Activated naive CD4-positive, alpha-beta T cell treated with anti-CD3 and anti-CD28 coated beads for 36 hours (primary cell): ENCODE measurements at places on chromosomes 2 and 18. TPM values are rescaled to one million over a fixed set of nuclear protein-coding genes. Genes with fewer than 3 reads are reported as not detected.
A peak's percentile ranks its signal among the peaks of the same experiment; 100 is the strongest.

CCDC121 gene
- 0.17 TPM for total RNA-seq

PLEKHA3 gene
- 19.4 TPM for total RNA-seq

GREB1 gene
- total RNA-seq: 0.42 TPM

DNAJC10 gene
- 41.5 TPM for total RNA-seq

PTPRN gene
- total RNA-seq: not detected

RESP18 gene
- not detected for total RNA-seq

DNA sequence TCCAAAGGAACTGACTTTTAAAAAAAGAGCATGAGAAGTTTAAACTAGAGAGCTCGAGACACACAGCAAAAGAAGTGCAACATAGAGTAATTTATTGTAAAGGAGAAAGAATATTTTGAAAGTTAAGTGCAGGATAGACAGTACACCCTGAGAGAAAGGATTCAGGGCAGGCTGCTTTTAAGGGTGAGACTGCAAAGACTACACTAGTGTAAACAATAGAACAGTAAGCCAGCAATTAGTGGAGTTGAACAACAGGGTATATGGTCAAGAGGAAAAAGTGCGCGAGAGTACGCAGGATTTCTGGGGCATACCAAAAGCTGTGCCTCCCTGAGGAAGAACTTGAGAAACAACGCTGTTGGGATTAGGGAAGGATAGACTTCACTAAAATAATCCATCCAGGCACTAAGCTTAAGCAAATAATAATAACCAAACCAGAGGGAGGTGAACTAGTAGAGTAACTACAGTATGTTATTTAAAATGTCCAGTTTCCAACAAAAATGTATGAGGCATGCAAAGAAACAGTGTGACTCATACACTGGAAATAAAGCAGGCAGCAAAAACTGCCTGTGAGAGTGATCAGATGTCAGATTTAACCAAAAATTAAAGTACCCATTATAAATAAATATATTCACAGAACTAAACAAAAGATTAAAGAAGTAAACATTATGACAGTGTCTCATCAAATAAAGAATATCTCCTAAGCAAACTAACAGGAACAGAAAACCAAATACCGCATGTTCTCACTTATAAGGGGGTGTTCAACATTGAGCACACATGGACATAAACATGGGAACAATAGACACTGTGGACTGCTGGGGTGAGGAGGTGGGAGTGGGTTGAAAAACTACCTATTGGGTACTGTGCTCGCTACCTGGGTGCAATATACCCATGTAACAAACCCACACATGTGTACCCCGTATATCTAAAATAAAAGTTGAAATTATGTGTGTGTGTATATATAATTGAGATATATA lies 40.5 kb upstream of the EMILIN2 start:
- no peak for DNase-seq

GRCh38 chr2:217740178-217740577 lies 262.6 kb downstream of the TNS1 start:
- no peak for DNase-seq

DNA sequence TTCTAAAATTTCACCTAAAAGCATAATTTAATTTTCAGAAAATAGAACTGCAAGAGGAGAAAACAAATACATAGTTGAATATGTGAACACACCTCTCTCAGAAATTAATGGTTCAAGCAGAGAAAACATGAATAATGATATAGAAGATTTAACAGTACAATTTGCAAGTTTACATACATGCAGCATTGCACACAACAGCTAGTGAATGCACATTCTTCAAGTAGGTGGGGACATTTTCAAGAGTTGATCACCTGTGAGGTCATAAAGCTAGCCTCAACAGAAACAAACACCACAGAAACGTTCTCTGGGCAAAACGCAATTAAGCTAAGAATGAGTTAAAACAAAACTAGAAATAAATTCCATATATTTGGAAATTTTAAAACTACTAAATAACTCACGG lies 38.1 kb downstream of the TMEM200C start:
- DNase-seq: no peak

DNA sequence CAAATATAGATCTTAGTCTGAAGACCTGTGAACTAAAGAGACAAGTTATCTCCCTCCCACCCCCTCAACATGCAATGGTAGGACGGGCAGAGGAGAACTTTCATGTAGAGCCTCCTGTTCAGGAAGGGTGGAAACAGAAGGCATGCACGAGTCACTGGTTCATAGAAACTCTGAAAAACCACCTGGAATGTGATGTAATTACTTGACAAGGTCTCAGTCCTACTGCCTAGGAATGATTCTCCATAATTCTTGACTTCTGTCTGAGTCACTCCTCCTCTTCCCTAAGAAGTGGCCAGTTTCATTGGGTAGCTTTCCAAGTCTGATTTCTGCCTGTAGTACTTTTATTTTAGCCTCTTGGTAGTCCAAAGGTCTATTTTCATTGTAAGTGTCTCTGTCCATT lies 277.3 kb downstream of the PTPRM start:
- no peak for DNase-seq

DNA sequence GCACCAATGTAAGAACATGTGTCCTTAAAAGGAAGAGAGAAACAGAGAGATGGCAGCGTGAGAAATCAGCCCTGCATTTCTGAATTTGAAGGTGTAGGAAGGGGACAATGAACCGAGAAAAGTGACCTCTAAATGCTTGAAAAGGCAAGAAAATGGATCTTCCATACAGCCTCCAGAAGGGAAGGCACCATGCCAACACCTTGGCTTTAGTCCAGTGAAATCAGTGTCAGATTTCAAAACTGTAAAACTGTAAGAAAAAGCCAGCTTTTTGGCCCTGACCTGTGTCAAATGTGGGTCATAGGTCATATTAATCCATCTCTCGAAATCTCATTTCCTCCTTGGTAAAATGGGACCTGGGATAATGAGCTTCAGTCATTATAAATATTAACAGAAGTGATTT lies 762.3 kb downstream of the DCDC2C start:
- no peak for DNase-seq

GRCh38 chr2:119416299-119416923 lies 15.2 kb upstream of the TMEM37 start:
- no peak for DNase-seq

DNA sequence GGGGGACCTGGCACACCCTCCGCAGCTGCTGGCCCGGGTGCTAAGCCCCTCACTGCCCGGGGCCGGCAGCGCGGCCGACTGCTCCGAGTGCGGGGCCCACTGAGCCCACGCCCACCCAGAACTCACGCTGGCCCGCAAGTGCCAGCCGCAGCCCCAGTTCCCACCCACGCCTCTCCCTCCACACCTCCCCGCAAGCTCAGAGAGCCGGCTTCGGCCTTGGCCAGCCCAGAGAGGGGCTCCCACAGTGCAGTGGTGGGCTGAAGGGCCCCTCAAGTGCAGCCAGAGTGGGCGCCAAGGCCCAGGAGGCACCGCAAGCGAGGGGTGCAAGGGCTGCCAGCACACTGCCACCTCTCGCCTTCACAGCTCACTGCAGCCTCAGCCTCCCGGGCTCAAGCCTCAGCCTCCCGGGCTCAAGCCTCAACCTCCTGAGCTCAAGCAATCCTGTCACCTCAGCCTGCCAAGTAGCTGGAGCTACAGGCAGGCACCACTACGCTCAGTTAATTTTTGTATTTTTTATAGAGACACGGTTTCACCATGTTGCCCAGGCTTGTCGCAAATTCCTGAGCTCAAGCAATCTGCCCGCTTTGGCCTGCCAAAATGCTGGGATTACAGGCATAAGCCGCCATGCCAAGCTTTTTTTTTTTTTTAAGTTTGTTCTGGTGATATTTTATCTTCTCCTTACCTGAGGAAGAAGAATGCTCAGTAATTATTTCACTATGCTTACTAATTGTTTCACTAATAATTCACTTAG lies 71.7 kb upstream of the CDCA7 start:
- no peak for DNase-seq

DNA sequence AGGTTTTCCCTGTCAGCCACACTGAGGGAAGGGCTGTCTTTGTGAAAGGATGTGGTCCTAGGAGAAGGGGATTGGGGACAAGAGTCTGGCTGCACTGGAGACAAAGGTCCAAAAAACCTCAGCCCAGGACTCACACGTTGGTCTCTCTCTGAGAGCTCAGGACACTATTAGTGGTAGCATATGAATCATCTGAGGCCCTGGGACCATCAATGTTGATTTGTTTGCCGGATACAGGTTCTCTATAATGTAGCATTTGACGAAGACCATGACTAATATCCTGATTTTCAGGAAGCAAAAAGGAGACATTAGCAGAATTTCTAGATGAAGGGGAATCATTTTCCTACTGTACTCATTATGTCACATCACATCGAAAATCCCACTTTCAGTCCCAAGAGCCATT lies 22.2 kb upstream of the DNAH6 start:
- no peak for DNase-seq

- DNase-seq: no peak
These were observed 27.5 kb downstream of the GAREM1 start for GRCh38 chr18:32443033-32443705.

- DNase-seq: no peak
These were observed 185.4 kb downstream of the TFCP2L1 start for GRCh38 chr2:121099329-121100290.

GRCh38 chr2:1645761-1646476 lies 98.4 kb downstream of the PXDN start:
- DNase-seq: no peak

DNA sequence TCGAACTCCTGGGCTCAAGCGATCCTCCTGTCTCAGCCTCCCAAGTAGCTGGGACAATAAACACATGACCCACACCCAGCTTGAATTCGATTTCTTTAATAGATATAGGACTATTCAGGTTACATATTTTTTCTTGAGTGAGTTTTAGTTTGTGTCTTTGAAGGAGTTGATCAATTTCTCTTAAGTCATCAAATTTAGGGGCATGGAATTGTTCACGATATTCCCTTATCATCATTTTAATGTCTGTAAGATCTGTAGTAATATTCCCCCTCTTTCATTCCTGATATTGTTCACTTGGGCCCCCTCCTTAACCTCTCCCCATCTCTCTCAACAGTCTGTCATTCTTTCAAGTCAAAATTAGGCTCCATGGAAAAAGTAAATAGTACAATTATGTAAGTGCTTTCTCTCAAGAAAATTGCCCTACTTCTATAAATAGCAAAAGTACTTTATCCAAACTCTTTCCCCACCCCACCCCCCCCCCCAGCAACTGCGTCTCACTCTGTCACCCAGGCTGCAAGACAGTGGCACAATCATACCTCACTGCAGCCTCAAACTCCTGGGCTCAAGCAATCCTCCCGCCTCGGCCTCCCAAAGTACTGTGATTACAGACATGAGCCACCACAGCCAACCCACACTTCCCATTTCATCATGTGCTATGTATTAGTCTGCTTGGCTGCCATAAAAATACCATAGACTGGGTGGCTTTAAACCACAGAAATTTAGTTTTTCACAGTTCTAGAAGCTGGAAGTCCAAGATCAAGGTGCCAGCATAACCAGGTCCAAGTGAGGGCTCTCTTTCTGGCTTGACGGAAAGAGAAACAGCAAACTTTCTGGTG lies 20.1 kb downstream of the WDR33 start:
- no peak for DNase-seq

DNA sequence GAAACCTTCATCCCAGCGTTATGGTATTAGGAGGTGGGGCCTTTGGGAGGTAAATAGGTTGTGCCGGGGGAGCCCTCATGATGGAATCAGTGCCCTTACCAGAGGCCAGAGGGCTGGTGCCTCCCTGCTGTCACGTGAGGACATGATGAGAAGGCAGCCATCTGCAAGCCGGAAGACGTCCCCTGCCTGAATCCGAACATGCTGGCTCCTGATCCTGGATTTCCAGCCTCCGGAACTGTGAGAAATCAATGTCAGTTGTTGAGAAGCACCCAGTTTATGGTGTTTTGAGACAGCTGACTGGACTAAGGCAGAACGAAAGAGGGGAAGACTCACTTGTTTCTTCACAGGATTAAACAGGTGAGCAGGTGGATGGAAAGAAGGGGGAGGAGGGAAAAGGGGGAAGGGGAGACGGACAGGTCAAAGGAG lies 13.0 kb upstream of the KLF11 start:
- no peak for DNase-seq

DNA sequence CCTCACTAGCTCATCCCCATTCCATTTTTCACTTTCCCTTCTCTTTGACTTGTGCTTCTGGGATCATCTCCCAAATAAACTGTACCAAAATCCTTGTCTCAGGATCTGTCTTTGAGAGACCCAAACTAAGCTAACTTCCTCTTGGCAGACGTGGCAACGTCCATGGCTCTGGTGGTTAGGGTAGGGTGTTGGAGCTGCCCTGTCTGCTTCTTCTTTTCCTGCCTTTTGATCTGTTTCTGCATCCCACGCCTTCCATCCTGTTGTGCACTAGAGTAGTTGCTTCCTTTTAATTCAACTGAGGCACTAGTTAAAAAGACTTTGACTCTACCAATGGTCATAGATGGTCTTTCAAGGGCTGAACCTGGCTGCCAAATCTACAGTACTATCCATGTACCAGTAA lies 5.5 kb upstream of the MAP4K4 start:
- peak; percentile 28 for DNase-seq

- DNase-seq: no peak
These were observed 3.6 kb upstream of the ANO7 start for GRCh38 chr2:241184901-241185300.

- DNase-seq: no peak
These were observed 78.6 kb upstream of the RANBP2 start for GRCh38 chr2:108640731-108641130.

- no peak for DNase-seq
These were observed 160.4 kb upstream of the PID1 start for GRCh38 chr2:229431327-229431954.

DNA sequence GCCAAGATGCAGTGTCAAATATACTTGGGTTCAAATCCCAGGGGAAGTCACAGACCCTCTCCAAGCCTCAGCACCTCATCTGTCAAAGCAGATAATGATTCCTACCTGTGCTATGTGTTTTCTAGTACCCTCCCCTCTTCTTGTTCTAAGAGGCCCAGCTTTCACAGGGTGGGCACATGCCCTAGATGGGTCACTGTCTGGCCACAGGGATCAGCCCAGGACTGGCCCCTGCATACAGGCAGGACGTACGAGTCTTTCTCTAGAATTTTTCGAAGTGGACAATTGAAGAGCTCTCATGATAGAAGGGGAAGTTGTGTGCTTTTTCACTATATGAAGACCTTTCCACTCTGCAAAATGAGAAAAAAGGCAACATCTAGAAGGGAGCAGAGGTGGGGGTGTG lies 22.2 kb downstream of the ARL4C start:
- DNase-seq: no peak

GRCh38 chr18:34320267-34320666 lies 95.6 kb upstream of the NOL4 start:
- no peak for DNase-seq

- no peak for DNase-seq
These were observed 124.3 kb upstream of the FOSL2 start for GRCh38 chr2:28268386-28268785.

GRCh38 chr2:227799202-227799601 lies 14.4 kb upstream of the CCL20 start:
- no peak for DNase-seq

DNA sequence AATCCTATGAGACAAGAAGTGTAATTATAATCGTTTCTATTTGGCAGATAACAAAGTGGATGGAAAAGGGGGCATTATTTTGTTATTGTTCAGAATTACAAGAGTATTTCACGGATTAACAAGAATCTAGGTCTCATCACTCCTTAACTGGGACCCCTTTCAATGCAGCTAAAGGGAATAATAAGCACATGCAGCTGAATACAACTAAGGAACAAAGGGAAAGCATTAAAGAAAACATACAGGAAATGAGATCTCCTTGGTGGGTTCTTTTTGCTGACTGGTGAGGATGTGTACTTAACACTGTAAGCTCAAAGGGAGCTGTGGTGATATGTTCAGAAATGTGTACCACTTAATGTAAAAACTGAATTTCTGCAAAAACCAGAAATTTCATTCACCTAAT lies 140.5 kb upstream of the WDSUB1 start:
- no peak for DNase-seq
